Karpas-422 (cell line): ENCODE measurements at places on chromosomes 11 and 22.
A peak's percentile ranks its signal among the peaks of the same experiment; 100 is the strongest.

GRCh38 chr11:87180742-87181141, 143.0 kb downstream of the TMEM135 start:
- peaks cover 7% of the 10 kb centered on the region; the same call in 1 of the 2 replicates for H3K4me1 ChIP-seq
- no peak for DNase-seq
- no peaks in the 10 kb centered on the region for H3K27me3 ChIP-seq
- no peak overlapping the region for H3K4me3 ChIP-seq
- H3K27ac ChIP-seq = no peak overlapping the region

DNA sequence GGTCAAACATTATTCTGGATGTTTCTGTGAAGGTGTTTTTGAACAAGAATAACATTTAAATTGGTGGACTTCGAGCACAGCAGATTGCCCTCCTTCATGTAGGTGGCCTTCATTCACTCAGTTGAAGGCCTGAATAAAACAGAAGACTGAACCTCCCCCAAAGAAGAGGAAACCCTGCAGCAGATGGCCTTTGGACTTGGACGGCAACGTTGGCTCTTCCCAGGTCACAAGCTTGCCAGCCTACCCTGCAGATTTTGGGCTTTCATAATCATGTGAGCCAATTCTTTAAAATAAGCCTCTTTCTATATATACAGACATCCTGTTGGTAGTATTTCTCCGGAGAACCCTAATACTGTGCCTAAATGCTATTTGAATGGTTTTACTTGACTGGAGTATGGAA, 432.2 kb upstream of the NARS2 start:
- H3K27ac ChIP-seq = no peak overlapping the region
- H3K4me3 ChIP-seq = no peak overlapping the region
- DNase-seq = no peak
- no peaks in the 10 kb centered on the region for H3K27me3 ChIP-seq

DNA sequence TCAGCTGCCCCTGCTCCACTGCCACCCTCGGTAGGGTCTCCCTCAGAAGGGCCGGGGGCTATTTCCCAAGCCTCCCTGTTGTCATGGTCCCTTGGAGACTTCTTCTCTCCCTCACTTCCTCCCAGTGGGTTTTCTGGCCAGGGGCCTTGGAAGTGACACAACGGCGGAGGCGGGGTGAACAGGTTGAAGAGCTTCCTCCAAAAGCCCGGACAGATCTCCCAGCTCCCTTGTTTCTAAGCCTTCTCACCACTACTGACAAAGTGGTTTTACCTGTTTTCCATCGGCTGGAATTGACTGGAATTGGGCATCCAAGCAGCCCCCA, 14.5 kb downstream of the MYH9 start:
- no peak overlapping the region for H3K4me3 ChIP-seq
- H3K27me3 ChIP-seq = no peaks in the 10 kb centered on the region

GRCh38 chr11:57490456-57491248, 24.9 kb downstream of the SLC43A1 start:
- peaks cover 41% of the 10 kb centered on the region for H3K36me3 ChIP-seq
- DNase-seq = no peak
- no peak overlapping the region for H3K27ac ChIP-seq
- no peak overlapping the region for H3K4me3 ChIP-seq
- H3K4me1 ChIP-seq = peaks cover 5% of the 10 kb centered on the region

- H3K36me3 ChIP-seq = no peaks in the 10 kb centered on the region
- peaks cover 21% of the 10 kb centered on the region for H3K4me1 ChIP-seq
- DNase-seq = no peak
- no peak overlapping the region for H3K4me3 ChIP-seq
- H3K27me3 ChIP-seq = no peaks in the 10 kb centered on the region
Observed at GRCh38 chr11:6621711-6622211, 2.5 kb upstream of the TPP1 start.

DNA sequence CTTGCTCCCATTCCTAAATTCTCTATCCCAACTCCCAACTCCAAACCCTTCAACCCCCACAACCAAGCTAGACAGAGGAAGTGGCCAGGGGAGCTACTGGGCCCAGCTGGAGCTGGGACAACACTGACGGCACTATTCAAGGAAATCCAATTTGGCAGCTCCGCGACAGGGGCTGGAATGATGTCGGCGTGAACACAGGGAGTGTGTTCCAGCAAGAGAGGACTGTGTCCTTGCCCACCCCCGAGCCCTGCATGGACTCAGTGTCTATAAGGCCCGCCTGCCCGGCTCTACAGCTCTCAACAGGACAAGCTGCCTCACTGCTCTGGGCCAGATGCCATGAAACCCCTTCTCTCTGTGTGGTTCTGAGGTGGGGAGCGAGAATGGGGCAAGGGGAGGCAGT, 11.3 kb downstream of the PCSK7 start:
- H3K27me3 ChIP-seq = no peaks in the 10 kb centered on the region
- DNase-seq = no peak
- H3K4me3 ChIP-seq = no peak overlapping the region
- no peaks in the 10 kb centered on the region for H3K4me1 ChIP-seq

DNA sequence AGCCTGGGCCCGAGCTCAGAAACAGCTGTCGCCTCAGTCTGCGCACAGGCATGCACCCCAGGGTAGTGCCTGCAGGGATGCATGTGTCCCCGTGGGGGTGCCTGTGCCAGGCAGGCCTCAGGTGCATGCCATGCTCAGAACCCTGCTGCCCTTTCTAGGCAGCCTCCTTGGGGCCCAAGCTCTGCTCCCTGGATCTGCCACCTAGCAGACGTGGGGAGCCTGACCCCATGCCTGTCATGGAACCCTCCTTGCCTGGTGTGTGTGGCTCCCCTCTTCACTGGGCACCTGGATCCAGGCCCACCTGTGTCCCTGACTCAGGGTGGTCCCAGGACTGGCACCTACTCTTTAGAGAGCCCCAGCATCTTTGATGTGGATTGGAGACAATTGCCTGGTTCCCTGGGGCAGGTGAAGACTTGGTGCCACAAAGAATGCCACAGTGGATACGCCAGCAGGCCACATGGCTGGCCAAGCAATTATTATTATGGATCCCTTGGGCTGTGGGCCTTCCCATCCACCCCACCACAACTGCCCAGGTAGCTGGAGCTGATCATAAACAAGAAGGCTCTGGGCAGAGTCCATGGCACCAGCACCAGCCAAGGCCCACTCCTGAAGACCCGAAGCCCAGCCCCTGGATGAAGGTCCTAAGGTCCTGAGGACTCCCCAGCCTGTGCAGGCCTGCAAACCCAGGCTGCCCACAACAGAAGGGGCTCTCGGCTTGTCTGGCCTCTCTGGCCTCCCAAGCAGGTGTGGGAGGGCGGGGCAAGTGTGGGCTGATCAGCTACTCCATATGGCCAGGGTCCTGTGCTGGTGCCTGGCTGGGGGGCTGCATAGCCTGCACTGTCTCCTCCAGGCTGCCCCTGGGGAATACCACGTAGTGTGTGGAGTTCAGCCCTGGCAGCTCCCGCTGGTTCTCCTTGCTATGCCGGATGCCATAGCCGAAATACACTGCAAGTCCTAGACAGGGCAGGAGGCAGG, 3.8 kb downstream of the SLC7A4 start:
- no peak overlapping the region for H3K4me3 ChIP-seq
- H3K27ac ChIP-seq = no peak overlapping the region
- H3K36me3 ChIP-seq = no peaks in the 10 kb centered on the region
- DNase-seq = no peak
- no peaks in the 10 kb centered on the region for H3K4me1 ChIP-seq

GRCh38 chr11:125583496-125583895, 9.2 kb upstream of the STT3A start:
- no peak overlapping the region for H3K4me3 ChIP-seq
- peaks cover 6% of the 10 kb centered on the region for H3K4me1 ChIP-seq
- no peak overlapping the region for H3K27ac ChIP-seq
- H3K27me3 ChIP-seq = no peaks in the 10 kb centered on the region

DNA sequence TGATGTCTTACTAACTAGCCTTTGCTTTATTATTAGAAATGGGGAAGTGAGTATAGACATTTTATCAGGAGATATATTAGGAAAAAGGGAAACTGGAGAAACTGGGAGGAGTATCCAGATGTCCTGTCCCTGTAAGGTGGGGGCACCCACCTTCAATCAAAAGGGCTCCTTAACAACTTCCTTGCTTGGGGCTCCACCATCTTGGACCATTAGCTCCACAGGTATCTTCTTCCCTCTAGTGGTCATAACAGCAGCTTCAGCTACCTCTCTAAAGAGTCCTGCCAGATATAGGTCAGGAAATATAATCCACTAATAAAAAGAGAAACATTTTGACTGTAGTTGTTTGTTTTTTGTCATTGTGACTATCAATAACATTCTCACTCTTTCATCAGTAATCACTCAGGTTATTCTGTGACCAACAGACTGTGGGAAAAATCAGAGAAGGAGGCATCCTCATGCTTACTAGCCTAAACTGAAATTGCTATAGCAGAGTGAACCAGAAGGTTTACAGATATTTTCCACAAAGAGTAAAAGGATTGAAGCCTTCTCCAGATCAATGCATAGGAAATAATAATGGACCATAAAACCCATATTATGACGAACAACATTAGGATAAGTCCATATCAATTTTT, 10.4 kb downstream of the OR51B4 start:
- DNase-seq = peak; percentile 77
- no peaks in the 10 kb centered on the region for H3K36me3 ChIP-seq
- H3K4me3 ChIP-seq = no peak overlapping the region
- H3K27me3 ChIP-seq = no peaks in the 10 kb centered on the region

- no peaks in the 10 kb centered on the region for H3K4me1 ChIP-seq
- no peak for DNase-seq
- H3K27me3 ChIP-seq = no peaks in the 10 kb centered on the region
- no peak overlapping the region for H3K27ac ChIP-seq
- H3K36me3 ChIP-seq = no peaks in the 10 kb centered on the region
Observed at GRCh38 chr11:23997356-23997755, 499.5 kb upstream of the LUZP2 start.

- no peaks in the 10 kb centered on the region for H3K36me3 ChIP-seq
- DNase-seq = no peak
- H3K4me3 ChIP-seq = no peak overlapping the region
Observed at GRCh38 chr11:57057561-57057960, 68.8 kb downstream of the OR5AK2 start.

DNA sequence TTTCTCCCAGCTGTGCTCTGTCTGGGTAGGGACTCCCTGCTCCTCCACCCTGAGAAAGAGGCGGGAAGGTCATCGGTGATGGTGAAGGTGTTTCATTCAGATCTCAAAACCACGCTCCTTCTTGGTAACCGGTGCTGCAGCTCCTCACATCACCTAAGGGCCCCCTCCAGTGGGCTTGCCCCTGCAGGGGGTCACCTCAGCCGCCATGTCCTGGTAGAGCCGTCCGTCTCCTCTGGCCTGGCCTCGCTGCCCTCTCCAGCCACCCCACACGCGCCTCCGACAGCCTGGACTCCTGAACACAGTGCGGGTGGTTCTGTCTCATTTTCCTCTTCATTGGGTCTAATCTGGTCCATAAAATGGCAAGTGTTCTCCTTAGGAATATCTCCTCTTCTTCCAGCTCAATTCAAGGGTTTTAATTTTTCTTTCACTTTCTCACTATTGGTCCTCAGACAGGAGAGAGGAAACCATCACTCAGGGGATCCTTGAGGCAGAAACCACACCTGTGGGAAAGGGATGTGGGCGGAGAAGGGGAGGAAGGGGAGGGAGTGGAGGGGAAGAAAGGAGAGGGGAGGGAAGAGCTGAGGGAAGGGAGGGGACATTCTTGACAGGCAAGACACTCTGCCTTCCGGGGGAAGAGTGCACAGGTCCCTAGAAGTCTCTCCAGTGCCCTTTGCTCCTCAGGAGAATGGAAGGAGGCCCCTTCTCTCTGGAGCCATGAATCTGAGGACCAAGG, 1338.4 kb downstream of the TBC1D22A start:
- peaks cover 82% of the 10 kb centered on the region for H3K4me1 ChIP-seq
- H3K27me3 ChIP-seq = no peaks in the 10 kb centered on the region
- DNase-seq = no peak
- H3K27ac ChIP-seq = peak overlapping the region; percentile 97
- no peak overlapping the region for H3K4me3 ChIP-seq
- H3K36me3 ChIP-seq = no peaks in the 10 kb centered on the region

GRCh38 chr11:6538945-6539344, 41.9 kb downstream of the DNHD1 start:
- DNase-seq = no peak
- no peak overlapping the region for H3K4me3 ChIP-seq
- no peaks in the 10 kb centered on the region for H3K4me1 ChIP-seq
- H3K27ac ChIP-seq = no peak overlapping the region
- H3K36me3 ChIP-seq = no peaks in the 10 kb centered on the region

DNA sequence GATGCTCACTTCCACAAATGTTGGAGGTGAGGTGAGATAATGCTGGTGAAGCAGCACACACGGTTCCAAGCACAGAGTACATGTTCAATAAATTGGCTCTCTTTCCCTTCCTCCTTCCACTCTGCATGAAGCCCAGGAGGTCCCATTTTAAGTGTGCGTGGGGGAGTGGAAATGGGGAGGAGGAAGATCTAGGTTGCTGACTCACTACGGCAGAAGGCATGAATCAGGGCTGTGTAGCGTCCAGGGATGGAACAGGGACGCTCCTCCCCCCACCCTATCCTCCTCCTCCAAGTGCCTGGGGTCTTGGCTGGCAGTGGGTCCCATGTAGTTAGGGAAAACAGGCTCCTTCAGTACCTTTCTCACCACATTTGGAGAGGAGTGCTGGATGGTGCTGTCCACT, 44.2 kb downstream of the TRIM66 start:
- no peaks in the 10 kb centered on the region for H3K27me3 ChIP-seq
- DNase-seq = no peak
- H3K27ac ChIP-seq = no peak overlapping the region
- no peaks in the 10 kb centered on the region for H3K36me3 ChIP-seq
- H3K4me1 ChIP-seq = no peaks in the 10 kb centered on the region
- no peak overlapping the region for H3K4me3 ChIP-seq

- no peaks in the 10 kb centered on the region for H3K27me3 ChIP-seq
- H3K4me3 ChIP-seq = no peak overlapping the region
- no peaks in the 10 kb centered on the region for H3K4me1 ChIP-seq
- DNase-seq = no peak
- no peaks in the 10 kb centered on the region for H3K36me3 ChIP-seq
Observed at GRCh38 chr11:116072601-116073410, 568.6 kb upstream of the CADM1 start.

GRCh38 chr11:75526192-75526541, 426 bp upstream of the GDPD5 start:
- no peak for DNase-seq
- no peaks in the 10 kb centered on the region for H3K27me3 ChIP-seq
- no peak overlapping the region for H3K27ac ChIP-seq
- H3K4me3 ChIP-seq = peak overlapping the region; percentile 80
- peaks cover 38% of the 10 kb centered on the region for H3K4me1 ChIP-seq
- 0 out of 2 replicates have a peak, but pooled peaks cover 4% of the 10 kb centered on the region for H3K36me3 ChIP-seq

DNA sequence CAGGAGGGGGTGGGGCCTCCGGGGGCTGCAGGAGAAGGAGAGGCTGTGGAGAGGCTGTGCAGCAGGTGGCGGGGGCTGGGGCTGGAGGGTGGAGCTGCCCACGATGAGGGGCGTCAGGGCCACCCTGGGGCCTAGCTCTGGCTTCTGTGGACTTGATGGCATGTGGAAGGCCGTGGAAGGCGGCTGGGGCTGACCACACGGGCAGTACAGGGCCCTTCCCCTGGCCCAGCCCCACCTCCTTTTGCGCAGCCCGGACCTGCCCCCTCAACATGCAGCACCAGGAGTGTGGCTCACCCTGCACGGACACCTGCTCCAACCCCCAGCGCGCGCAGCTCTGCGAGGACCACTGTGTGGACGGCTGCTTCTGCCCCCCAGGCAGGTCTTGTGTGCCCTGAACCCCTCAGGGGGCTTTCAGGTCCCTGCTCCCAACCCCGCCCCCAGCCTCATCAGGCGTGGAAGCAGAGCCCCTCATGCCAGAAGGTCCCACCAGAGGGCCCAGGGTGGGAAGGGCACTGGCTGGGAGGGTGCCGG, 6.1 kb downstream of the MUC5B start:
- no peak for DNase-seq
- H3K4me3 ChIP-seq = no peak overlapping the region
- no peak overlapping the region for H3K27ac ChIP-seq
- H3K36me3 ChIP-seq = no peaks in the 10 kb centered on the region
- no peaks in the 10 kb centered on the region for H3K4me1 ChIP-seq
